ENCODE measurements at places on chromosomes 3 and 15.
A peak's percentile ranks its signal among the peaks of the same experiment; 100 is the strongest.

- ATAC-seq: no peak
Observed at GRCh38 chr3:53489386-53489785, 5.0 kb upstream of the CACNA1D start.

DNA sequence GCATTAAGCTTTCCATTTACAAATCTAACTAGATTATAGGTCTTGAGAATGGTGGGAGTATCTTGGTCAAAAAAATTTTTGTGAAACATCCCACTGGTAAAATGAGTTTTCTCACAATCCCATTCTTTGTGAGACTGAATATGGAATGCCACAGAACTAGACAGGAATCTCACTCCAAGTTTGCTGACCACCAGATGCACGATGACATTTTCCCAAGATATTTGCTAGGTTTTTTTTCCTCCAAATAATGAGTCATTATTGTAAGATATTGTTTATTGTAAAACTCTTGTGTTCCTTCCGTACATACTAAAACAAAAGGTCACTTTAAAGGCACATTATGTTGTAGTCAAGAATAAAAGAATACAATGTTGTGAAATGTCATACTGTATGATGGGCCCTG is 53.9 kb downstream of the COPS2 start:
- no peak for ATAC-seq

DNA sequence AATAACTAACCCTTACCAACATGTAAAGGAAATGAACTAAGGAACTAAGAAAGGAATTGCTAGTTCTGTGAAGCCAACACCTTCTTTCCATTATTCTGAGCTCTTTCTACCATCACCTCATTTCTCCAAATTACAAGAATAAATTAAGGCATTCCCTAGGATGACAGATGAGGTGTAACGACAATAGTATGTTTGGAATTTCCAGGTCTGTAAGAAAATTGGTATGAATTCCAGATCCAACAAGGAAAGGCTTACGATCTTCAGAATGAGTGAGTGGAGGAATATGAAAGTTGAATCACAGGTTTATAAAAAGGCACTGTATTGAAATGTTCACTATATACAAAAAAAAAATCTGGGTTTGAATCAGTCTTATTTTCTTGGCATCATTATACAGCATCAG is 4.5 kb upstream of the NANOGP8 start:
- ATAC-seq: no peak

- no peak for ATAC-seq
Observed at GRCh38 chr3:81765400-81765799, 4.0 kb upstream of the GBE1 start.

DNA sequence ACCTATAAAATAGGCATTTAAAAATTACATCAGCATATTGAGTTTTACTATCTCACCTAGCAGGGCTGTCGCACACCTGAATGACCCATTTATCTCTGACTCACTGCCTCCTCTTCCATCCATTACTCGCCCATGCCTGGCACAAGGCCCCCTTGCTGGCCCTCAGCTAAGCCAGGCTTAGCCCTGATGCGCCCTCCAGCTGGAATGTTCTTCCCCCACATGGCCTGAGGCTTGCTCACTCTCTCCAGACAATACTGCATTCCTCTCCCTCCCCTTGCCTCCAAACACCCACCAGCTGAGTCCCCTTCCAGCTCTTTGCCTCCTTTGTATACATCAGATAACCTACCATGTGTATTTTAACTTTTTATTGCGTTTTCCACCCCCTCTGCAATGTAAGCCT is 7.2 kb downstream of the SH3BP5 start:
- peak; percentile 88 for ATAC-seq

DNA sequence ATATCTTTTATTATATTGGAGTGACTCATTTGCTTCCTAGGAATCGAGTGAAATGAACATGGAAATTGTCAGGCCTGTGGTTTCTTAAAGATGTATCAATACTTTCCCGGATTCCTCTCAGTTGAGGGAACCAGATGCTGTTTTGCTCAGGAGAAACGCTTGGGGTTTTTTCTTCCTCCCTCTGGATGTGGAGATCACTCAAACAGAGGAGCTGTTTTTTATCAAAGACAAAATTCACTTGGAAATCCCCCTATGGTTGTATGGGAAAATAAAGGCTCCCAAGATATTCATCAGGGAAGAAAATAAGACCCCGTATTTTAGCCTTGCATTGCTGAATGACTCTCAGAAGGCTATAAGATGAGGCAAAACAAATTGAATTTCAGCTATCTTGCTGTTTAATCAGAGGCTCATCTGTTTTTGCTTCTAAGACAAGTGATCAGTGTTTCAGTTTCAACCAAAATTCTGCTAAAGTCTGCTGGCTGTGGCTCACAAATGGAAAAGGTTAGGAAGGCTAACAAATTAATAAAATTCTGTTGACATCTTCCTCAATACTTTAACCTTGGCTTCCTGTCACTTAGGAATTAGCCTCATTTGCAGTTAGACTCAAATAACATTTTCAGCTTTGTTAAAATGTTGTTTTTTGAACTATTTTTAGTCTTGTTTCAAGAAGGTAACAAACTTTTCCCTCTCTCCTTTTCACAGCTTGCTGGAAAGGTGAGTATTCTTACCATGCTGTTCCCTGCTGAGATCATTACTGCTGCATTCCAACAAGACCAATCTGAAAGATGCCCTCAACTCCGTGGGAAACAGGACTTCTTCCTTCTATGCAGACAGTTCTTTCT is 83.6 kb downstream of the COL6A5 start:
- ATAC-seq: no peak

GRCh38 chr15:50350621-50351020 is 4.4 kb downstream of the GABPB1 start:
- no peak for ATAC-seq

DNA sequence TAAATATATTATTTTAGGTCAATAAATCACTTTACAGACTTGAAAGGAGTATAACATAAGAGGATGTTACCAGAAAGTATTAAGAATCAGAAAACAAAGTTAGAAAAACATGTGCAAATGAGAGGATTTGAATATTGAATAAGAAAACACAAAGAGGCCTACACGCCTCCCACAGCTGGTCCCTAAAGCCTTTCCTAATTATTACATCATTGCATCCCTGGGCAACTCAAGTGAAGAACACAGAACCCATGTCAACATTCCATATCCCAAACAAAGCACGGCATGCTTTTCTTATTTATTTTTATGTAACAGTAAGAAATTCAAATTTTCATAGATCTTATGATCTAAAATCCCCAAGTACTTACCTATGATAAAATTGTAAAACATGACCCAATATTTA is 61.2 kb downstream of the HERC1 start:
- no peak for ATAC-seq

GRCh38 chr3:129463094-129463493 is 23.1 kb downstream of the IFT122 start:
- no peak for ATAC-seq

GRCh38 chr3:46213201-46213600 is 5.1 kb upstream of the CCR1 start:
- no peak for ATAC-seq

DNA sequence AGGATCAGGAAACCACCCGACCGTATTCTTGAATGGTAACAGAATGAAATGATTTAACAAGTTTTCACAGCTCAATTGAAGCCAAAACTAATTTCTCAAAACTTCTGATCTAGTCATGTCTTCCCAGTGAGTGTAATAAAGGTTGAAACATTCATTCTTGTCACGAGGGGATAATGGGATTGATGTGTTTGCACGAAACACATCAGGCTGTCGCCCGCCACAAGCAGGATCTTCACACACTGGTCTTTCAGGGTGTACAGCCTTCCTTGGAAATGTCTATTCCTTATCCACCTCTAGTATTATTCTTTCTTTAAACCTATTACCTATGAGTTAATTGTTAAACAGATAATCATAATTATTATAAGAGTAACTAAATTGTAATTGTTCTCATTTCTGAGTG is 94.3 kb downstream of the KCNAB1 start:
- no peak for ATAC-seq

- ATAC-seq: no peak
Observed at GRCh38 chr15:40247406-40247971, 8.6 kb downstream of the PAK6 start.

- peak; percentile 50 for ATAC-seq
Observed at GRCh38 chr15:41934843-41935242, 37.5 kb downstream of the EHD4 start.

DNA sequence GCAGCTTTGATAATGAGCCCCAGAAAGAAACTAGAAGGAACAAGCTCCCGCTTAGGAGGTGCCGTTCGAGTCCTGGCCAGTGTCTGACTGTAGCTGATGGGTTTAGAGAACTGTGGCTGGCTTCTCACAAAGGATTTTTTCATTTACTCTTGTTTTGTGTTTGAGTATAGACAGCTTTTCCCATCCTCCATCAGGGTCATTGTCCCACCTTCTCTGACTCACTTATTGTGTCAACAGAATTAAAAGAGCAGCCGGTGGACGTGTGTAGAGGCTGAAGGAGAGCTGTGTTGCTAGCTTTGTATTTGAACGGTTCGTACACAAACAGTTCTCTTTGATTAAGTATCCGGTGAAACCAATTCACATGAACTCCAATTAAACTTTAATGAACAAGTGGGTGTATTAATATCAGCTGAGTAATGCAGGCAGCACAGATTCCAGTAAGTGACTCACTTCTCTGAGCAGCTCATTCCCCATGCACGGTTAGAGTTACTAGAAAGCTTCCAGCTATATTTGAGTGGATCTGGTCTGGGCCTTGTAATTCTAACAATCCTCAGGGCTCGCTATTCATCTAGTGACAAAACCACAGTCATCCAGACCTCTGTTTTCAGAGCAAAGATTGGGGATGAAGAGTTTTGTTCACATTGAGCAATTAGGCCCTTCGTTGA is 141.0 kb downstream of the LPP start:
- peak; percentile 87 for ATAC-seq

GRCh38 chr3:119258915-119259314 is 18.2 kb upstream of the B4GALT4 start:
- ATAC-seq: peak; percentile 54

DNA sequence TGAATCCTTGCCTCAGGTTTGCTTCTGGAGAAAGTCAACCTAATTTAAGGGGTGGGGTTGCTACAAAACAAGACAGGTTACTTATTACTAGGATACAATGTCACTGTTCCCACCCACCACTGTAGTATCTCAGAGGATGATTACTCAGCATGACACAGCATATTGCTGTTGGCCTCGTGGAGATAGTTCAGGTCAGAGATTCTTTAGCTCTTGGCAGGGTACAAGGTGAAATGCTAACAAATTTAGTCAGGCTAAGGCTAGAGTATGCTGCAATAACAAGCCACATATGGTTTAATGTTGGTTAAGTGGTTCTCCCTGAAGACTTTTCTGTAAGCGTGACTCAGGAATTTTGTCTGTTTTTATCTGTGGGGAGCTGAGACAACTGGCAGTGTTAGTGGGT is 161.8 kb downstream of the EDEM1 start:
- ATAC-seq: no peak

GRCh38 chr3:114392831-114393230 is 99.0 kb downstream of the TIGIT start:
- no peak for ATAC-seq

Measured in SK-N-SH treated with all-trans-retinoic acid at 6 μM for 48 hours (cell line).